CD4-positive, alpha-beta T cell treated with Interleukin-17A for 1 hour (primary cell): ENCODE measurements at places on chromosomes 16 and 17.
A peak's percentile ranks its signal among the peaks of the same experiment; 100 is the strongest.

- DNase-seq = peak; percentile 57
These were observed 56.9 kb downstream of the CYB5D2 start for GRCh38 chr17:4199818-4200402.

GRCh38 chr17:8141741-8142140 is 10.5 kb downstream of the PER1 start:
- DNase-seq = peak; percentile 24

GRCh38 chr17:71792966-71793365 is 327.9 kb upstream of the SOX9 start:
- DNase-seq = no peak

DNA sequence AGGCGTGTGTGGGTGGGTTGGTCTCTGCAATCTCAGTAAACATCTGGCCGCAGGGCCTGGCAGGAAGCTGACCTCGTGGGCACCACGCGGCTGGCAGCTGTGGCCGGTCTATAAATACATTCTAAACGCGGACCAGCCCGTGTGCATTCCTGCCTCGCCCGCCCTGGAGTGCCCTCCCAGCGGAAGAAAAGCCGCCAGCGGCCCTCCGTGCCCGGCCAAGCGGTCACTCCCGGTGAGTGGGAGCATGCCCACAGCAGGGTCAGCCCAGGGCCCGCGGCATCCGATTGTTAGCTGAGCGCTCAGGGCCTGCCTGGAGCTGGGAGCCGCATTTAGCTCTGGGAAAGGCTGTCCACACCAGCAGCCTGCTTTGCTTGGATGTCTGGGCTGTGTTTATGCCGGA is 10.3 kb downstream of the ZNF469 start:
- DNase-seq = no peak

DNA sequence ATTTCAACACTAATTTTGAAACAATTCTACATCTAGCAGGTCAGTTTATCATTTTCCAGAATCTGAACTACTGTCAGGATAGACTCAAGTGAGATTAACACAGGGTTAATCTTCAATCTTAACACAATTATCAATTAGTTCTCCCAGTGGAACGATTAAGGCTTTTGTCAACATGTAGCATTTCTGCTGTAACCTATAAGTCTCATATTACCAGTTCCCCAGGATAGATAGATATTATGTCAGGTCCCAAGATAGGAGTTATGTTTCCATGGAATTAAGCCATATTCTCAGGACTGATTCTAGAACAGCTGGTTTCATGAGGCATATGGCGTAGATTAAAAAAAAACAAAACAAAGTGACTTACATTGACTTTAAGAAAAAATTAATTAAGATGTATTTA is 4.4 kb upstream of the FBF1 start:
- no peak for DNase-seq

- peak; percentile 46 for DNase-seq
These were observed 191.0 kb upstream of the RPL38 start for GRCh38 chr17:74012465-74012864.

GRCh38 chr17:34172390-34172918 is 82.6 kb upstream of the CCL2 start:
- no peak for DNase-seq

DNA sequence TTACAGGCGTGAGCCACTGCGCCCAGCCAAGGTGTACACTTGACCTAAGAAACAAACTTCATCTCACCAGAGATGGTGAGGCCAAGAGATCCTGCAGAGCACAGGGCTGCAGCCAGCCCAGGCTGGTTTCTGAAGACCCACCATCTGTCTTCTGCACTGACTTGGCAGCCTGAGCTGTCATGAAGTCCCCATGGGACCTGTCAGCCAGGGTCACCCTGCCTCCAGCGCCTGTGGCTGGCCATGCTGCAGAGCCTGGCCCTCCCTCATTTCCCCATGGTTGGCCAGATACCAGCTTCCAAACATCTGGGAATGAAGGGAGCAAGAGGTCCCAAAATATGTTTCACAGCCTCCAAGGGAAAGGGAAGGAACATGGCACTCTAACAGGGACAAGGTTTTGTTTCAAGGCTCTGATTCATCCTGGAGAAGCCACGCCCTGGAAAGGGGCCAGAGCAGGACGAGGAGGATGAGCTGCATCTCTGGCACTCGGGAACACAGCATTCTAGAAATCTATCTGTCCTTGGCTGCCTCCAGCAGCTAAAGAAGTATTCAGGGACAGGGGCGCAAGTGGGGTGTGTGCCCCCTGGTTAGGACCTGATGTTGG is 45.3 kb downstream of the DDX19A start:
- no peak for DNase-seq

GRCh38 chr17:39080421-39081078 is 70.9 kb downstream of the PLXDC1 start:
- DNase-seq = no peak

GRCh38 chr16:3321816-3322215 is 16.5 kb downstream of the ZNF75A start:
- DNase-seq = no peak
